ENCODE measurements at places on chromosomes 2 and 18.

GRCh38 chr2:40418614-40419363, 33.1 kb downstream of the SLC8A1 start:
- no peak for DNase-seq

DNA sequence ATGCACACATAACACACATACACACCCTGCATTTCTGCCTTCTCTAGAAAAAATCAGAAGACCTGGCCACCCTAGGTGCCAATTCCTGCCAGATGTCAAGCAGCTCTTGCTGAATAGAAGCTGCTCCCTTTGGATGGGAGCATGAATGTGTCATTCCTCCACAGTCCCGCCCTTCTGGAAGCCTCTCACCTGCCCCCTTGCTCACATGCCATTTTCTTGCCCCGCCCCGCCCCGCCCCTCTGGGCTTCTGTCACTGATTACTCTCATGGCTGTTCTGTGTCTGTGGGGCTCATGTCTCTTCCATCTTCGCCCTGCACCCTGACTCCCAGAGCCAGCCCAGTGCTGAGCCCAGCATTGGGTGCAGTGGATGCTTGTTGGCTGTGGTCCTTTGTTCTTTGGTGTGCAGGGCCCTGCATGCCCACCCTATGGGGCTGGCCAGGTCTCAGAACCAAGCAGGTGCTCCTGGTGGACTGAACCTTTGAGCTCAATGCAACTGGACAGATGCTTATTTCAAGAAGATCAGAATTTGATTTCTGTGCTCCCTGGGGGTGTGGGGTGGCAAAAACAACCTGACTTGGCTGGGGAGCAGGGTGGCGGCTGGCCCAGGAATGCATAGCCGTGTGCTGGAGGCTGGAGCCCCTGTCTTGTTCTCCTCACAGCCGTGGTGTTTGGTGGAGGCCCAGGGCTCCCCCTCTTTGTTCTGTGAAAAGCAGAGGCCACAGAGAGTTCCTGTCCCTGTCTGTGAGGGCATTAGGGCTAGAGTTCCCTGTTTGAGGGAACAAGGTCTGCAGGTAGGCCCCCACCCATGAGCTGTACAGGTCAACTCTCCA, 140.6 kb upstream of the GLI2 start:
- no peak for DNase-seq

DNA sequence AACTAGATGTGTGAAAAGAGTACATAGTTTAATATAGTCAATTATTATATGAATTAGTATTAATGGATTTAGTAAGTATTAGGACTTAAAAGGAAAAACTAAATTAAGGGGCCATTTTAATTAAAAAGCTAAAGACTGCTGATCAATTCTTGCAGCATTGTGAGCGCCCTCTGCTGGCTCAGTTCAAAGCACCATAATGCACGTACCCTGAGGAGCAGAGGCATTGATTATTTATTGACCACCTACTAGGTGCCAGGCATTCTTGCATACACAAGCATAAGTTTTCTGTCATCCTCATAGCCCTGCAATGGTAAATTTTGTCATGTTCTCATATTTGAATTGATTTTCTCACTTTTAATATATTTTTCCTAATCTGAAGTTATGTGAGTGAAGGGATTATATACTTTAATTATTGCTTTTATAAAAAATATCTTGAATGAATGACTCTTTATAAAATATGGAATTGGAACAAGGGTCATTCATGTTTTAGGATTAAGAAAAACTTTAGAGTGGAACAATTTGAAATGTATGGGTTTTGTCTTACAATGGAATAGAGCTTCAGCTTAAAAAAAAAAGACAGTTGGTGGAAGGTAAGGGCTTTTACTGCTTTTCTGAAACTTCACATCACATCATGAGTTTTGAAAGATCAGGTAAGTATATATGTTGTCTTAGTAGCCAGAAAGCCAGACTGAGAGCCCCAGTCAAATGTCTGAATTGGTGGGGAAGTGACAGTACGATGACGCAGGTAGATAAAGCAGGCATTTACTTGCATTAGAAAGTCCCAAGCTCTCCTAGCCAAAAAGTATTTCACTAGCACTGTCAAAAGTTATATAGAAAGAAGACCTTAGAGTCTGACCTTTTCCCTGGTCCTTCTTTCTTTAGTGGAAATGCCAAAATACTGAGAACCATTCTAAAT, 9.7 kb downstream of the ITGA4 start:
- peak; percentile 27 for DNase-seq

- DNase-seq, result no peak
Measured at GRCh38 chr2:42223067-42223854, 54.1 kb downstream of the EML4 start.

DNA sequence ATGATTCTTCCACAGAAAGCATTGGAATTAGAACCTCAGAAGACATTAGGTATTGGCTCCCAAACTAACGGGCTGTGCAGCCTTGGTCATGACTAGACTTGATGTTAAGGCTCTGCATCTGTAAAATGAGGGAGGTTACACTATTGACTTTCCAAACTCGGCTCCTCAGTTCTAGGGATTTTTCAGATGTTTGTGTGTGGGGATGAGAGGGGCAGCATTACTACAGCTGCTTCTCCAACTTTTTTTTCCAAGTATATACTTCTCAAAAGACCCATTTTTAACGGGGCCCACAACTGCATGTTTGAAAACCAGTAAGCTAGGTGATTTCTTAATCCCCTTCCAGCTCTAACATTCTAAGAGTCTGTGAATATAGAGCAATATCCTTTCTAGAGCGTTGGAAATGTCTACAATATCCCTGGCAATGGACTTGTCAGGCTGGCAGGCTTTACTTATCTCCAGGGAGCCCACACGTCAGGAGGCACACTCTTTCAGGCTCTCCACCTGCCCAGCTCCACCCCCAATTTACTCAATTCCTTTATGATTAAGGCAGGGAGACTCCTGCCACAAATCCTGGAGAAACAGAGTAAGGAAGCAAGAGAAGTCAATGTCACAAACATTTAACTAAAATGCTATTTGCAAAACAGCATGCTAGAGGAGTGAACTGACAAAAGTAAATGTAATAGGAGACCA, 844 bp upstream of the MPV17 start:
- DNase-seq, result no peak

DNA sequence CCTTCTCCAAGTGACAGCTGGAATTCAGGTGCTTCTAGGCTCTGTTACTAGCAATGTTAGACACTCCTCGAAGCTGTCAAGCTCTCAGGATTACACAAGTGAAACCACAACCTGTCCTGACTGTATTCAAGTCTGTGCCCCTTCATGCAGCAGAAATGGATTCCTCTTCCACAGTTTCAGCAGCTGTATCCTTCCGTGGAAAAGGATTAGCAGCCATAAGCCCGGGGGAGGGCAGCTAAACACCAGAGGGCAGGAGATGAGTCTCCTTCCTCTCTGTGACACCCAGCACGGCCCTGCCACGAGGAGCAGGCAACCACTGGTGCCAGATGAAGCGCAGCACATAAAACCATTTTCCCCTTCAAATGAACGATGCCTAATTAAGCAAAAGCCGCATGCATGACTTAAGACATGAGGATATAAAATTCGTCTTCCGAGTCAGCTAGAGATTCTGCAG, 1.2 kb downstream of the ST3GAL5 start:
- no peak for DNase-seq

DNA sequence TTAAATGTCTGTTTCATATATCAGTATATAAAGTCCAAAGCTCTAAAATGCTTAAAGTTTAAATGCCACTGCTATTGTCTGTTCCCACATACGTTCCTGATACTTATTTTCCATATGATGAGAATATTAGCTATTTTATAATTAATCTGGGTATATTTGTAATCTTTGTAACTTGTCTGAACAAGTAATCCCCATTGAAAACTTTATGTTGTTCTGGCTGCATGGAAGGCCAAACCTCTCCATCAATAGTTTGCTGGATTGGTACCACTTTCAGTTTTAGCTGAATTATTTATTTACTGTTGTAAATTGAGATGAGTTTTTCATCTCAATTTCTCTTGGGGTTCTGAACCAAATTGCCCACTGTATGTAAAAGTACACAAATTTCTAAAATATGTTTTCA, 1.5 kb downstream of the MBD5 start:
- DNase-seq, result no peak

- DNase-seq, result no peak
Measured at GRCh38 chr2:165024199-165024598, 68.9 kb upstream of the SLC38A11 start.

GRCh38 chr2:108257757-108258331, 18.1 kb downstream of the SULT1C3 start:
- DNase-seq, result no peak

GRCh38 chr18:35045121-35045520, 3.9 kb downstream of the MAPRE2 start:
- no peak for DNase-seq

DNA sequence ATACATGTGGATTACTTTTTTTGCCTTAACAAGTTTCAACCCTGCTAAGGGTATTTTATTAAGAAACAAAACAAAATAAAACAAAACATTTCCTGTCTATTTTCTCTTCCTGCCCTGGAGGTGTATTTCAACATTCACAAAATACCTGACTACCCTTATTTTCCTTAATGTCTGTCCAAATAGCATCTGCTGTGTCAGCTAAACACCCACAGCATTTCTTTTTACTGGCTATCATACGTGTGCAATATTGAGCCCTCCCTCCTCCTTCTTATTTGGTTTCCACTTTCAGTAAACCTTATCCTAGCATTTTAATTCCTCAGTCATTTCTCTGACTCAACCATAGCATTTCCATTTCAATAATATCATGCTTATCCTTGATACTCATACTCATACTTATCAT, 1420.0 kb upstream of the ZEB2 start:
- no peak for DNase-seq

DNA sequence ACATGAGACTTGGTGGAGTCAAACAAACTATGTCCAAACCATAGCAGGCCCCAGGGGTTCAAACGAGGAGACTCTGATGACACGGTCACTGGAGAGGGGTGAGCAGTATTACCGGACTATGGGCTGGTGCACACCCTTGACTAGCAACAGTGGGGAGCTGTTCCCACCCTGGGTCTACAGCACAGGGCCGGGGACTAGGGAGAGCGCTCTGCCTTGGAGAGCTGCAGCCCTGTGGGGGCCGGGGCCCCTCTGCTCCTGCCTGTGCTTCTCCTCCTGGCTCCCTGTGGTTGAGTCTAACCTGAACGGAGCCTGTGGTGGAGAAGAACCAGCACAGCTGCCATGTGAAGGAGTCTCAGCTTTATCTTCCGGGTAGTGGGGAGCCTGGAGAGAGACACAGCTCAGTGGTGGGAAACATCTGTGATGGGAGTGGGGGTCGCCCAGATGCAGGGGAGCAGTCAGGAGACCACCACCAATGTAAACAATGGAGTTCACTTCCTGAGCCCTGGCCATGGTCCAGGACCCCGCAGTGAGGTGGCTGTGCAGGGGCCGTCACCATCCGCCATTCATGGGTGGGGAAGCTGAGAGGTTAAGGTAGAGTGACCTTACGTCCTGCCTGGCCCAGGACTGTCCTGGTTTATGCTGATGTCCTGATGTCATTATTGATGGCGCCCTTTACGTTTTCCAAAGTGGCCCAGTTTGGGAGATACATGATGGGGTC, 195.7 kb upstream of the TWIST2 start:
- DNase-seq, result no peak

DNA sequence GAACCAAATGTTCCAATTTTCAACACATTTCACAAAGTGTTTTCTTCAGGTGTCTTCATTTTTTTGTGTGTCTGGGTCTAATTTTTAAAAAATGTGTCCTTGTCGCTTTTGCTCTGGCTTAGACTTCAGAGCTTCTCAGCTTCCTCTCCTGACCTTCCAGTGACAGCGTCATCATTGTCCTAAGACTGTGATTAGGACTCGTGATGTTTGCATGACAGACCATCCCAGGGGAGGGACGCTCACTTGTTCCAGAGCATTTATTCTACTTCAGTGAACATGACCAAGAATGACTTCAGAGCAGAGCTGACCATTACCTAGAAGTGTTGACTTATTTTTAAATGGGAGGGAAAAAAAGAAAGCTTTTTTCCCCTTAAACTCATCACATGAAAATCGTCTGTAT, 591.9 kb downstream of the IRS1 start:
- DNase-seq, result no peak

DNA sequence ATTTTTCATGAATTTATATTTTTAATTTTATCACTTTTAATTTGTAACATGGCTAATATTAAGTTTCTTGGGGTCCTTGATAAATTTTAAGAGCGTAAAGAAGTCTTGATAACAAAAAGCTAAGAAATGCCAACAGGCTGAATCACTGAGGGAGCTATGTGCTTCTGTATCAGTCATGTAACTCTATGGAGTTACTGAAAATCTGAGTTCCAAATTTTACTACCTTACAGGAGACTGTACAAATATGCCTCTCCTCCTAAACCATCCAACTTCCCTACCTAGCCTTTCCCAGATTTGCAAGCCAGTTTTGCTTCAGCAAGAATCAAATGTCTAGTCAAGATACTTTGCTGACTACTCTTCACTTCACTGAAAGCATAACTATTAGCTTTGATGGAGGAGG, 35.7 kb downstream of the FEZ2 start:
- DNase-seq, result no peak

Measured in stimulated activated CD8-positive, alpha-beta memory T cell treated with anti-CD3 and anti-CD28 coated beads, Interleukin-15, amount 100 ng/mL, for 4 hours (primary cell).